ENCODE measurements at places on chromosomes 3 and 15.

DNA sequence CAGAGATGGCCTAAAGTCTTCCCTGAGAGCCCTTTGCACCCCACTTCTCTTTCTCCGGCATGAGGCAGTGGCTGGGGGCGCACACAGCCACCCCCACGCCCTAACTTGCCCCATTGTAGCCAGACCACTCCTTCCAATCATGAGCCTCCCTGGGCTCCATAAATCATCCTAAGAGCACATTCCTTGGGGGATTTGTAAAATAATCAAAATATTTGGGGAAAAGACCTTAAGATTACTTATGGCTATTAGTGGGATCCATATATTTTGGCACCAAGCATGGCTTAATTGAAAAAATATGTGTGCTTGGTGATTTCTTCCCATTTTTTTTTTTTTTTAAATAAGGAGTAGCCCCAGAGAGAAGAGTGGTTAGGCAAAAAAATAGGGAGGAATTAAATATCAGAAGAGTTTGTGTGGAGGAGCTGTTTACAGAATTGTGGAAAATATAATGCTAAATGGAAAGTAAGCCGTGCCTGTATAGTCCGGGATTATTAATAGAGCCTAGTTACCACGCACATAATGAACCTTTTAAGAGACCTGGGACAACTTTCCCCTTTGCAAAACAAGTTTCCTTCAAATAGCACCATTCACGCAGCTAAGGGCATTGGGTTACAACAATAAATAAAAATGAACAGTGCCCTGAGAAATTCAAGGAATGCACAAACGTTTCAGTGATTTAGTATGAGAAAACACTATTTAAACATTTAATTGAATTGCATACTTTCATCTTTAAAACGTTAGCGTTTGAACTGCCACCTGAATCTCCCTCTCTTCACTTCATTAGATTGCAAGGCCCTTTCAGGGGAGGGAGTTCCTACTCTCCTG, 46.1 kb downstream of the SMAD6 start:
- no peak for DNase-seq

GRCh38 chr15:62879770-62880169, 162.8 kb upstream of the TPM1 start:
- no peak for DNase-seq

- DNase-seq, result no peak
These were observed 33.0 kb downstream of the SRP14 start for GRCh38 chr15:40006003-40006402.

DNA sequence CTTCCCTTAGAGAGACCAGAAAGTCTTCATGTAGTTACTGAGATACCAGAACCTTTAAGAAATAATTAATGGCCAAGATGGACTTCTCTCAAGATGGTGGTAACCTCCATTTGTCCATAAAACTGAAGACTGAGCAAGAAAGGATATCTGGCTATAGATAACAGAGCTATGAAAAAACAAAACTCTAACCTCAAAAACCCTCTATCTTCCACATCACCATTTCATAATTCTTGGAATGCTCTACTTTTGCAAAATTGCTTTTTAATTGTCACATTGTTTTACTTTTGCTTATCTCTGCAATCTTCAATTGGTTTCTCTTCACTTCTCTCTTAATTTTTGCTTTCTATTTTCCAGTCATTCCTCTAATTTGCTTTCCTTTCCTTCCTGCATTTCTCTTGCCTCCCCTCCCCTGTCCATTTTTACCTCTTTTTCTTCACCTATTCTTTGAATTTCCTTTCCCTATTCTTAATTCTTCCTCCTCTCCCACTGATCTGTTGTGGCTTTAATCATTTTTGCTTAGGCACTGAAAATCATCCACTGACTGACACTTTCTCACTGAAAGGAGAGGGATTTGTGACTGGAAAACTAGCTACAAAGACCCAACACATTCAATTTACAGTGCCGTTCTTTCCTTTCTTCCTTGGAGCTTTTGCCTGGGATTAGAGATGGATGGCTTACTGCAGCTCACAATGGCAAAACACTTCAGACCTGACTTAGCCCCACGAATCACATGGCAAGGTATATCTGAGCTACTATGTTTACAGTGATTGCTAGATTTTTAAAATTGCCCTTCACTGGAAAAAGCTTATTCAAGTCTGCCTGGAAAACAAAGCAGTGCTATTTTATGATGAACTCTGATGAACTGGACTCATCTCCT, 242.8 kb downstream of the CHST2 start:
- no peak for DNase-seq

GRCh38 chr3:37148208-37148607, 26.2 kb downstream of the LRRFIP2 start:
- no peak for DNase-seq

DNA sequence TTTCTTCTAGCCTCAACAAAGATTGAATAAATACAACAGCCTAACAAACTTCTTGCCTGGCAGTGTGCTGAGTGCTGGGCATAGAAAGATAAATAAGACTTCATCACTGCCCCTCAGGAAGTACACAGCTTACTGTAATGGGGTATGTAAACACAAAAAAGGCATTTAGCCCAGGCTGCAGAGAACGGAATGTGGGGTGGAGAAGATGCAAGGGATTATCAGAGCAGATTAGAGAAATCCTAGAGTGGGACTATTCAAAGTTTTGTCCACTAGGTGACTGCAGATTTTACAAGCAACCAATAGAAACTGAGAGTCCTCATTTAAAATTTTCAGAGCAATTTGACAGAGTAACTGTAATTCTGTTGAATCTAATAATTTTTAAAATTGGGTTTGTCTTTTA, 35.4 kb upstream of the TSC22D2 start:
- no peak for DNase-seq

DNA sequence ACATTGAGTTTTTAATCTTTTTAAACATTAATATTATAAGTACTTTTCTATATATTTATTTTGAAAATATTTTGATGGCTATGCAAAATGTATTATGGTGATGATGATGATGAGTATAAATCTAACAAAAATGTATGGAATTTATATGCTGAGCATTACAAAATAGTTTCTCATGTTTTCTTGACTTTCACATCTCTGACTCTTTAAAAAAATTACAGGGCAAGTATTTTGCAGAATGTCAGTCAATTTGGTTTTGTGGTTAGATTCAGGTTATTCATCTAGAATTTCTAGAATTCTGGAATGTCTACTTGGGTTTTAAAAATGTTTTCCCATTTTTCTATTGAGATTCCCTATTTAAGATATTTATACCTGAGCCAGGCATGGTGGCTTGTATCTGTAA, 41.7 kb upstream of the ANP32A start:
- no peak for DNase-seq

GRCh38 chr3:46835054-46835453, 28.2 kb downstream of the MYL3 start:
- DNase-seq, result no peak

DNA sequence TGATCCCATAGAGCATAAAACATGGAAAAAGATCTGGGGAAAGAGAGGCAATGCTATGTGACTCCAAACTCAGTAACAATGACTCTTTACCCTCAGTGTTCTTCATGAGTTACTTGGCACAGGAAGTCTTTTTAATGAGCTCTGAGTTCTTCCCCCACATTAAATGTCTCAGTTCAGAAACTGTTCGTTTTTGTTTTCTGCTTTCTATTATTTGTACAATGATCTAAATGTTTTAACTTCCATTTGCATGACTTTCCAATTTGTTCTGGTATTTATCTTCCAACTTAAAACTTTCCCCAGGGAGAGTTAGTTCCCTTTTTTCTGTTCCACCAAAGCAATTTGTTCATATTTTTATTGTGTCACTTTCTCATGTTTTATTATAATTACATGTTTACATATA, 177.0 kb upstream of the ZBTB20 start:
- DNase-seq, result no peak

GRCh38 chr15:27696530-27696929, 402.6 kb downstream of the OCA2 start:
- no peak for DNase-seq

DNA sequence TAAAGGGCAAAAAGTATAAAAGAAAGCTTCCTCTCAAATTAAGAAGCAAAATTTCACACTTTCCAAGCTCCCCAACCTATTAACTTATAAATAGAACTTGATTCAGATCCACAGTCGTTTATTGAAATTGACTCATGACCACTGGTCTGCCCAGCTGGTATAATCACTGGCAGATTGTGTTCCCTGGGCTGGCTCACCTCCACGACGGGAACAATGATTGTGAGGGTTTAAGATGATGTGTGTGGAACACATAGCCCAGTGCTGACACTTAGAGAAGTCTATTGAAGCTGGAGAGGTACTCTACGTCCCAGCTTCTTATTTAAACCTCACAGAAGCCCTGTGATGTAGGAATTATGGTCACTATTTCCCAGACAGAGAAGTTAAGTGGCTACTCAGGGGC, 90.4 kb downstream of the MB21D2 start:
- DNase-seq, result no peak

GRCh38 chr3:47464588-47464987, 11.2 kb downstream of the SCAP start:
- DNase-seq, result no peak

DNA sequence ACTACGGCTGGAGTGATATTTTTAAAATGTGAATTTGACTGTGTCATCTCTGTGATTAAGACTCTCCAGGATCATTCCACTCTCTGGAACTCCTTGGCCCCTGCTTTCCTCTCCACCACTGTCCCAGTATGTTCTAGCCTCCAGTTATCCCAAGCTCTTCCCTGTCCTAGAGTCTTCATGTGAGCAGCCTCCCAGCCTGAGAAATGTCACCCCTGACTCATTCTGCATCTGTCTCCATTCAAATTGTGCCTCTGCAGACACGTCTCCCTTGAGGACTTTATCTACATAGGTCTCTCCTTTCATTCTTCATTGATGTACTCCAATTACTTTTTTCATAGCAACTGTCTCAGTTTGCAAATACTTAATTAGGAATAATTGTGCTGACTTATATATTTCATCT, 317.7 kb upstream of the ADAMTS9 start:
- DNase-seq, result no peak

GRCh38 chr3:55471522-55472280, 15.4 kb downstream of the WNT5A start:
- DNase-seq, result no peak

DNA sequence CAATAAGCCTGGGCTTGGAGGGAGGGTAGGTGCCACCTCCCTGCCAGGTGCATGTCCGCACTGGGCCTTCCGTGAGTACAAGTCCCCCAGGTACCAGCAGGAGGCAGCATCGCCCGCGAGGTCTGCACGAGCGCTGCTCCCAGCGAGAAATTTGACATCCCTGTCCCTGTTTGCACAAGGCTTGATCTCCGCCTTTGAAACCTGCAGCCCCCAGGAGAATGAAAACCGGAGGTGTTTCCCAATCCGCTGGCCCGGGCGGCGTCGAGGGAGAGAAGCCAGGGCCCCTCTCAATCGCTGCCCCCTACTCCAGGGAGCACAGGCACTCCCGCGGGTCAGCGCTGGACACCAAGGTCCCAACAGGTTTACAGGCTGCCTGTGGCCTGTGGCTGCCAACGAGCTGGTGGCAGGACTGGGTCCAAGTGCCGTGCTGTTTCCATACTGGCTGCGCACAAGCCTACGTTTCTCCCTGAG, 961 bp downstream of the HAPLN3 start:
- no peak for DNase-seq

- no peak for DNase-seq
These were observed 142.8 kb upstream of the CHRM5 start for GRCh38 chr15:33825453-33825852.

- no peak for DNase-seq
These were observed 53.2 kb upstream of the RBSN start for GRCh38 chr3:15152184-15152583.

DNA sequence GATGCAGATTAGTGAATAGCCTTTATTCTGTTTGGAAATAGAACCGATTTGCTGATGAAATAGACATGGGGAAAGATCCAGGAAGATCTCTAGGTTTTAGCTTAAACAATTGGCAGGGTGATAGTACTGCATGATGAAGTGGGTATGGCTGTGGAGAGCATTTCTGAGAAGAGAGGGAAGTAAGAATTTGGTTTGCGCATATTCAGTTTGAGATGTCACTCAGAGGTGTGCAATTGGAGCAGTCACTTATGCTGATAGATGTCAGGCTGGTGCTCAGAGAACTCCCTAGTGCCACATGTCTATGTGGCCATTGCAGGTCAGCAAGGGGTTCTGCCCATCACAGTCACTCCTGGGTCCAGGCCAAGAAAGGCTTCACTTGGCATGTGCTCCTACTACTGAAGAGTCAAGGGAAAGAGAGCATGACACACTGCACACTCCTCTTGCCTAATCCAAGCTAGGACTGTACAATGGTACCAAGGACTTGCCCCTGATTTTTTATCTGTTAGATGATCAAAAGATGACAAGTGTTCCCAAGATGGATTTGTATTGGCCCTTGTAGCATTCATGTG, 57.2 kb upstream of the ST8SIA2 start:
- no peak for DNase-seq

GRCh38 chr3:101780661-101781060, 1.6 kb downstream of the NXPE3 start:
- no peak for DNase-seq

GRCh38 chr15:33910741-33911140, 57.6 kb upstream of the CHRM5 start:
- no peak for DNase-seq

DNA sequence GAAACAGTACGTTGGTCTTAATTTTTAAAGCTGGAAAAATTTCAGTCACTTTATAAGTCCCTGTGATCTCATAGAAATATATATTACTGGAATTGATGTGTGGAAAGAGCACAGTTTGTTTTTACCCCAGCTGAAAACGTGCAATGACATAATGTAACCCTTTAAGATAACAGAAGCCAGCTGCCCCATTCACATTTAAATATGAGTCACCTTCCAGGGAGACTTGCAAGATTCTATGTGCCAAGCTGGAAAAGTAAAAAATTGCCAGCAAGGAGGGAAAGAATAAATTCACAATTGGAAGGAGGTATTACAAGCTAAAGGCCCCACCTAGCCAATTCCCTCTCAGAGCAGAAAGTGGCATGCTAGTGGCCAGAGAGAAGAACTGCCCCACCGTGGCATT, 50.2 kb downstream of the SAMMSON start:
- DNase-seq, result no peak

DNA sequence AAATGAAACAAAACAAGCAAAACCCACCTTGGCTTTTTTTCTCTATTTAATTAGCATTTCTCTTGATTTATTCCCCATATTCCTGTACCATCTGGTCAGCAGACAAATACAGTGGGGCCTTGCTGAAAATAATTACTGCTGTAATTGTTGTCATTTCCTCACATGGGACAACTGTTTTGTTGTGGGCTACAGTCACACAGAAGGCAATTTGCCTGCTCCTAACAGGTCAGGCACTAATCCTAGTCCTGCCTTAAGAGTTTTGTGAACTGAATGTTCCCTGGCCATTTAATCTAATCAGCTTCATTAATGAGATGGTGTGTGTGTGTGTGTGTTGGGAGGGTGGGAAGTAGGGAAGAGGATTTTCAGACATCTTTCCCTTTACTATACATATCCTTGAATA, 11.6 kb downstream of the TRPC1 start:
- DNase-seq, result no peak

- DNase-seq, result no peak
These were observed 124.6 kb downstream of the TMEM108 start for GRCh38 chr3:133162670-133163305.

- DNase-seq, result no peak
These were observed 775.4 kb downstream of the NTRK3 start for GRCh38 chr15:87481126-87481525.

DNA sequence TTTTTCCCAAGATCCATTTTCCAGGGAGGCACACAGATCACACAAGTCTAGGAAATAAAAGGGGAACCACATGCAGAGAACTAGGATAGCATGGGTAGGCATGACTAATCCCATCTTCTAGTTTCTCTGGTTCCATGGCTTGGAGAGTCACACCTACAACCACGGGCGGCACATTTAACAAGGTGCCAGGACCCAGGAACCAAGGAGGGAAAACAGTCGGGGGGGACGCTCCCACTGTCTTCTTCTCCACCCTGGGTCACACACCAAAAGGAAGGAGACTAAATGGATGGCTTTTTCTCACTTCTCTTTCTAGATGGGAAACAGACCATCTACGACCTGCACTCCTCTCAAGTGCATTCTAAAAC, 4.6 kb upstream of the SMCO1 start:
- DNase-seq, result no peak

All from NCI-H1092 (cell line).